ENCODE measurements at places on chromosomes 6 and 20. TPM values are rescaled to one million over a fixed set of nuclear protein-coding genes. Genes with fewer than 3 reads are reported as not detected.

DNA sequence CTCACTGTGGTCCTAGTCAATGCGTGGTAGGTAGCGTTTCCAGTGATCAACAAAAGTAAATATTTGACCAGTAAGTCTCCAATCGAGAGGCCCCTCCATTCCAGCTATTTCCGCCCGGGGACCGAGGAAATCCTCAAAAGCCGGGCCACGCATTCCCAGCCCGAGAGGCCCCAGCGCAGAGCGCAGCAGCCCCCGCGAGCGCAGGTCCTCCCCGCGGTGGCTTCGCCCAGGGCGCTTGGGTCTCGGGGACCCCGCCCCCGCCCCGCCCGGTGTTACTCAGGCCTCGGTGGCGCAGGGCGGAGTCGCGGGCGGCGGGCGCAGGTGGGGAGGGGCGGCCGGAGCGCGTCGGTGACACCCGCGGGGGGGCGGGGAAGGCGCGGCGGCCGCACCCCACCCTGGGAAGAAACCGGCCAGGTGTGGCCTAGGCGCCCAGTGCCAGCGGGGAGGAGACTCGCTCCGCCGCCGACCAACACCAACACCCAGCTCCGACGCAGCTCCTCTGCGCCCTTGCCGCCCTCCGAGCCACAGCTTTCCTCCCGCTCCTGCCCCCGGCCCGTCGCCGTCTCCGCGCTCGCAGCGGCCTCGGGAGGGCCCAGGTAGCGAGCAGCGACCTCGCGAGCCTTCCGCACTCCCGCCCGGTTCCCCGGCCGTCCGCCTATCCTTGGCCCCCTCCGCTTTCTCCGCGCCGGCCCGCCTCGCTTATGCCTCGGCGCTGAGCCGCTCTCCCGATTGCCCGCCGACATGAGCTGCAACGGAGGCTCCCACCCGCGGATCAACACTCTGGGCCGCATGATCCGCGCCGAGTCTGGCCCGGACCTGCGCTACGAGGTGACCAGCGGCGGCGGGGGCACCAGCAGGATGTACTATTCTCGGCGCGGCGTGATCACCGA is at the start of gene DSP:
TSS of gene DSP (plus strand) at position 497 of the 890 bp plus-strand sequence. CDS start at position 742, 245 bp downstream.
- no peak for DNase-seq

- DNase-seq: no peak
Observed at GRCh38 chr20:3262566-3262965, 23.6 kb upstream of the SLC4A11 start.

DNA sequence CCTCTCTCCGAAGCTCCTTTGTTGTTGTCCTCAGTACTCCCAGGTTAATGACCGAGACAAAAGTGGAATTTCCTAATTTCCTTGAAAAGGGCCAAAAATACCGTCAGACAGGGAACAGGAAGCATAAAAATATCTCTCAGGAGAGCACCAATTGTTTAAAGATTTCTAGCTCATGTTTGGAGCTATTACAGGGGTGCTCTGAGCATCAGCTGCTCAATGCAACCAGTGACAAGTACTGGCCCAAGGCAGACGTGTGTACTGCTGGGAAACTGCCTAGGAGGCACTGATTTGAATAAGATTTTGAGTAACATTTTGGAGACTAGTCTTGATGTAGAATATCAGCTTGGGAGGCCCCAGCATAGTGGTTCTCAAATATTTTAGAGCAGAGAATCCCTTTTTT is 17.3 kb downstream of the LAMA4 start:
- DNase-seq: no peak

GRCh38 chr20:37162646-37163045 is 16.5 kb upstream of the RPN2 start:
- no peak for DNase-seq

DNA sequence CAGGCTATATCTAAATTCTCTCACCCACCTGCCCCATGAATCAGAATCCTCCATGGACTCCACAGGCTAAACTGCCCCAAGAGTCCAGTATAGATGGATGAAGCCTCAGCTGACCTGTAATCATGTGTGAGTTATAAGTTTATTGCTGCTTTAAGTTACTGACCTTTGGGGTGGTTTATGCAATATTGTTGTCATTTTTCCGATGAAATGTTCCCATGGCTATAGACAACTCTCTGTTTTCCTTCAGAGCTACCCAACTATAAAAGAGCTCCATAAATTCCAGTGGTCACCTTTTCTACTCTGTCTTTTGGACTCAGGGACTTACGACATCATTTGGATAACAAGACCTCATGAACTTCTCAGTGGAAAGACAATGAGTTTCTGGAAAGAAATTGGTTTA is 212.1 kb downstream of the BMP2 start:
- no peak for DNase-seq

ANGPT4 gene
- polyA plus RNA-seq: 2.0 TPM

DNA sequence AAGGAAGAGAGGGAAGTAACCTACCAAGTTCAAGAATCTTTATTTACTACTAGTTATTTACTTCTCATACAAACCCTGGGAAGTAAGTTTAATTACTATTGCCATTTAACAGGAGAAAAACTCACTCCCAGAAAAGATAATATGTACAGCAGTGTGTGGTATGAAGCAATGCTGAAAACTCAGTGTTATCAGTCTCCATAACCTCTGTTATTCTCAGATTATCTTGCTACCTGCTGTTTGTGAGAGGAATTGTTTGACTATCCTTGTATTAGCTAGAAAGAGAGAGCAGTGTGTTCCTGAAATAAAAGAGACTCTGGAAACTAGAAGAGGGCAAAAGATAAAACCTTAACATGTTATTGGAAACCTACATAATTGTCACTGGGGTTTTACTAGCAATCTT is 38.2 kb downstream of the ADGRB3 start:
- DNase-seq: no peak

ETV7 gene
- 1.5 TPM for polyA plus RNA-seq

KCNK5 gene
- polyA plus RNA-seq: 3.1 TPM

DNA sequence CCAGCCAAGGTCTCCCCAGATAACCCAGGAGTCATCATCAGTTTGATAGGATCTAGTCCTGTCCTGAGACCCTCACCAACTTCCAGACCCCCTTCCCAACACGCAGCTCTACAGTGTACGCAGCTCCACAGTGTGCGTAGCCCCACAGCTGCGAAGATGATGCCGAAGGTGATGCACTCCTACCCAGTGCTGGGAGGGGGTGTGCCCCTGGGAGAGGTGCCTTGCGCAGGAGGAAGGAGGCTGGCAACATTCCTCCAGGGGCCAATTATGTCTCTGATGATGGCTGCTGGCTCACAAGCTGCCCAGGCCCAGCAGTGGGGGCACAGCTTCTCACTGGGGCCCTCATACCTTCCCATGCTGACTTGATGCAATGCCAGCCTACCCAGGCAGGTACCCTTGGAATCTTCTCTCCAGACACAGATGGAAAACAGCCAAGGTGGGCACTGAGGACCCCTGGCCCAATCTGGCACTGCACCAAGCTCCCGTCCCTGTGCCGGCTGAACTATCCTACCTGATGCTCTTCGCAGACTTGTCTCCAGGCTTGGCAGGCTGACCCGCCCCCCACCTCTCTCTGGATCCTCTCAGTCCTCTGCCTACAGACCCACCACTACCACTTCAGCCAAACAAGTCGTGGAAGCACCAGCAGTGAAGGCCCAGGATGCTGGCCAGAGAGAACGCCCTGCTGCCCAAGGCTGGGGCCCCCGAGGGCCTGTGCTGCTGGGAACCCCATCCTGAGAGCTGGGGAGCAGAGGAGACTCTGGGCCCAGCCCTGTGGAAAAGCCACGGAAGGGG is 1.4 kb downstream of the ZNF512B start:
- DNase-seq: no peak

DNA sequence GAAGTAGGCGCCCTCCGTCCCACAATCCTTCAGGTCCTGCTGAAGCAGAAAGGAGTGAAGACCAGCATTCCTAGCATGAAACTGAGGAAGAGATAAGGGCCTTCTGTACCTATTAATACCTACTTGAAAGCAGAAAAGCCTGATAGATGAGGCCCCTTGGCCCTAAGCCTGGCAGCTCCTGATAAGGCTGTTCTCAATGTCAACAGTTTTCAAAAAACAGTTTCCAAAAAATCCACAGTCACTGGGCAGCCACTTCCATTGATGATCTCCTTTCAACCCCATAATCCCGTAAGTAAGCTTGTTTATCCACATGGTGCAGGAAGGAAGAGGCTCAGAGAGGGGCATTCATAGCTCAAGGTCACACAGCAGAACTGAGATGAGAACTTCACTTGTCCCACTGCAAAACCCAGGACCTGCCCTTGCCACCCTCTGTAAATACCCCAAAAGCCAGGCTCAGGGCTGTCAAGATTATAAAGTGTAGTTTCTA is 2.8 kb upstream of the E2F1 start:
- no peak for DNase-seq

DNA sequence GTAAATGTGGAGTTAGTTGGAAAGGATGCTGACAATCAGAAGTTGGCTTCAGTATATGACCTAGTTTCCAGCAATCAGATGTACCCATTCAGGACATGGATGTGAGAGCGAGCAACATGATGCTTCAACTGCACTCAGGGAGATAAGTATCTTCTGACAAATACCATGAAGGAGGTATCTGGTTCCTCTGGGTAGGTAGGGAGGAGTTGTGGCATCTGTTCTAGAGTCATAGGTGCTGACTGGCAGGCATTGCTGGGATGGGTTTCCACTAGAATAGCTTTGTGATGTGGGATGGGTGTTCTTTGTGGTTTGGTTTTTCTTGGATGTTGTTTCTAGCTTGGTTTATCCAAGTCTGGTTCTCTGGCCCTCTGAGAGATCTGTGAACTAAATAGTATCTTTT is 3.9 kb upstream of the REV3L start:
- DNase-seq: no peak

- no peak for DNase-seq
Observed at GRCh38 chr6:42279144-42279781, 61.6 kb upstream of the MRPS10 start.

DNA sequence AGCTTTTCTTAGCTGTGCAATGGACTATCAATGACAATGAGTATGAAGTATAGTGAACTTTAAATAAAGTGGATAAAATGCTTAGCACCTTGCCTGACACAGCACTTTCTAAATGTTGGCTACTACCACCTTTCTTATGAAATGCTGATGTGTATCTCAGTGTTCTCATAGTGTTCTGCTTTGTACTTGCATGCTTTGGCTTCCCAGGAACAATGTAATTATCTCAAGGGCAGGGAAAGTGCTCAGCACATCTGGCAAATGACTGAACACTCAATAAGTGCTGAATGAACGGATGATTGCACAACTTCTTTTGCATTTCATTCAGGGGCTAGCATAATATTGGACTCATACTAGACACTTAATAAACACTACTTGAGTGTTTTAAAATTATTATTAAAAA is 28.2 kb upstream of the NOX3 start:
- DNase-seq: no peak

DNA sequence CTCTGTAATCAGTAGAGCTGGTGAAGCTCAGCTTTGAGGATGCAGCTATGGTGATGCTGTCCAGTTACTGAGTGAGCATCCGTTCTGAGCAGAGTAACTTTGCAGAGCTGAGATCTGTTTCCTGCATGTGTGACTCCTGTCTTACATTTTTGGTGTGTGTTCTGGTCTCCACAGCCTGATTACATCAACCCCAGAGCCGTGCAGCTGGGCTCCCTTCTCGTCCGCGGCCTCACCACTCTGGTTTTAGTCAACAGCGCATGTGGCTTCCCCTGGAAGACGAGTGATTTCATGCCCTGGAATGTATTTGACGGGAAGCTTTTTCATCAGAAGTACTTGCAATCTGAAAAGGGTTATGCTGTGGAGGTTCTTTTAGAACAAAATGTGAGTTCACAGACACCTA is 81.6 kb downstream of the FAM120B start:
- DNase-seq: no peak

GRCh38 chr20:46267108-46268105 is 40.9 kb downstream of the CDH22 start:
- DNase-seq: no peak

GRCh38 chr20:59944726-59945125 is 4.5 kb downstream of the FAM217B start:
- no peak for DNase-seq
